ENCODE measurements at places on chromosomes 7 and 10. TPM values are rescaled to one million over a fixed set of nuclear protein-coding genes. Genes with fewer than 3 reads are reported as not detected.
A peak's percentile ranks its signal among the peaks of the same experiment; 100 is the strongest.

MRLN gene
- total RNA-seq: not detected

WDFY4 gene
- total RNA-seq: 102 TPM

CALML3 gene
- total RNA-seq: not detected

- no peak overlapping the region for H3K27ac ChIP-seq
- no peak for DNase-seq
- H3K36me3 ChIP-seq: no peaks in the 10 kb centered on the region
- H3K4me1 ChIP-seq: no peaks in the 10 kb centered on the region
These were observed 19.1 kb upstream of the SOSTDC1 start for GRCh38 chr7:16484453-16485158.

DNA sequence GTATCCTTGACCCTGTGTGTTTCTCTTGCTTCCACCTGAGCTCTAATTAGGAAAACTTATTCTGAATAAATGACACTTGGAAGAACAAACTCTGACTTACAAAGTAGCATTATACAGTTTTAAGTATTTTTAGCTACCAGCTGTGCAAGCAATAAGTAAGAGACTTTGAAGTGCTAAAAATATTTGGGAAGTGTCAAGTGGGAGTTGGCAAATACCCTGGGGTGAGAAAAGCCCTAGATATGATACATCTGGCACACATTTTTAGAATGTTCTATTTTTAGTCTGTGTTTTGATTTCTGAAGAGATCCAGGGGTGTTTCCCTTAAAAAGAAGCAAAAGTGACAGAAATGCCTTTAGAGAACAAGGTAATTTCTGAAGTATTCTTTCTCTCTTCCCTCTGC lies 132.7 kb upstream of the TEX47 start:
- H3K36me3 ChIP-seq: no peaks in the 10 kb centered on the region
- no peak for DNase-seq
- H3K27ac ChIP-seq: no peak overlapping the region

PHYHIPL gene
- 2.5 TPM for total RNA-seq

- no peaks in the 10 kb centered on the region for H3K27me3 ChIP-seq
- peaks cover 4% of the 10 kb centered on the region for H3K4me1 ChIP-seq
- no peak overlapping the region for H3K27ac ChIP-seq
- DNase-seq: no peak
- no peak overlapping the region for H3K4me3 ChIP-seq
These were observed 58.1 kb upstream of the HABP2 start for GRCh38 chr10:113494761-113495160.

DNA sequence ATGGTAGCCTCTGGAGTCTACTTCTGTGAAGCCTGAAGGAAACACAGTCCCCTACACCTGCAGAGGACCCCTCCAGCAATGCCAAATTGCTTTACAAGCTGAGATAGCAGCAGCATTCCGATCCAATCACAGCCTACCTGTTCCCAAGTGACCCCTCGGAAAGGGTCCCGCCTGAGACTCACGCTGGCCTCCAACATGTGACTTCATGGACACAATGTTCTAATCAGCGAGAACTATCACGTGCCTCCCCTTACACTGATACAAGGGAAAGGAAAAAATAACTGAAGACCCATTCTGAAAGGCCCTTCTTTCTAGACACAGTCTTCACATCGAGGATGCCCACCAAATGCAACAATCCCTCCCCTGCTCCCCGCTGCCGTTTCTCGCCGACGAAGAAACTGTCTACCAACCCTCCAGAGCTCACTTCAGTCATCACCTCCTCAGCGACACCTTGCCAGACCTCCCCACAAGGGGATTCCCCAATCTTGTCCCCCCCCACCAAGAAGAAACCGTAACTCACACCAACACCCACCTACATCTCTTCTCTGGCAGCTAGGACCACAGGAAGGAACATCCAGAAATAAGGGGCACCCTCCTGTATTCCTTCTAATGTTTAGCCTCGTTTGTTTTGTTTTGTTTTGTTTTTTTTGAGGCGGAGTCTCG lies 1.8 kb downstream of the SNX8 start:
- DNase-seq: no peak
- H3K4me3 ChIP-seq: no peak overlapping the region

GCK gene
- total RNA-seq: not detected

DNA sequence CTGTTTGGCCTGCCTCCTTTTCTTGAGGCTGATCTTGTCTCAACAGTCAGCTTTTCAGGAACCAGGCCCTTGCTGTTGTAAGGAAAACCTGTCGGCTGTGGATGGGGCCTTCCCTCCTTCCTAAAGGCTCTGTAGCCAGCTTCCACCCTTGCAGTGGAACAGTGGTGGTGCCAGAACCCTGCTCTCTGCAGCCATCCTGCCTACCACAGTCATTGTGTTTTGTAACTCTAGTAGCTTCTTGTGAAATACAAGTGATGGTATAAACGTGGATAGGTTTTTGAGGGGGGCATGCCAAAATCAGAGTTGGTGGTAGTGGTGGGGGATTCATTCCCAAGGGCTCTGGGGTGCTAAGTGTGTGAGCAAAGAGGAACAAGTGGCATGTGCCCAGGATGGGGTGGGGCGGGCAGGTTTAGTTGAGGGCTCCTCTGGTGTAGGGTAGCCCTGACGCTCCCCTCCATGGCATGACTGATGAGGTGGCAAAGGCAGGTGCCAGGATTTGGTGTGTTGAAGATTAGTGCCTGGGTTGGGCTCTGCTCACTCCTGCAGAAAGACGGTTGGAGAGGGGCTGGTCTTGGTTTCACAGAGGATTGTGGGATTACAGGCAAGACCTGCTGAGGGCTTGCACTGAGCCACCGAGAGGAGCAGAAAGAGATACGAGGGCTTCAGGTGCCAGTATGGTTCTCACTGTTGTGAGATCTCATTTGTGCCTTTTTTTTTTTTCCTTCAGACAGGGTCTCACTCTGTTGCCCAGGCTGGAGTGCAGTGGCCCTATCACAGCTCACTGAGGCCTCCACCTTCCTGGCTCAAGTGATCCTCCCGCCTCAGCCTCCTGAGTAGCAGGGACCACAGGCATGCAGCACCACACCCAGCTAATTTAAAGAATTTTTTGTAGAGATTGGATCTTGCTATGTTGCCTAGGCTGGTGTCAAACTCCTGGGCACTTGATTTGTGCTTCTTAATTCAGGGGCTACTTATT lies 7.4 kb downstream of the TSPAN14 start:
- H3K4me3 ChIP-seq: no peak overlapping the region
- H3K36me3 ChIP-seq: no peaks in the 10 kb centered on the region
- peaks cover 21% of the 10 kb centered on the region for H3K4me1 ChIP-seq
- peak overlapping the region; percentile 52 for H3K27ac ChIP-seq
- H3K27me3 ChIP-seq: no peaks in the 10 kb centered on the region

DNA sequence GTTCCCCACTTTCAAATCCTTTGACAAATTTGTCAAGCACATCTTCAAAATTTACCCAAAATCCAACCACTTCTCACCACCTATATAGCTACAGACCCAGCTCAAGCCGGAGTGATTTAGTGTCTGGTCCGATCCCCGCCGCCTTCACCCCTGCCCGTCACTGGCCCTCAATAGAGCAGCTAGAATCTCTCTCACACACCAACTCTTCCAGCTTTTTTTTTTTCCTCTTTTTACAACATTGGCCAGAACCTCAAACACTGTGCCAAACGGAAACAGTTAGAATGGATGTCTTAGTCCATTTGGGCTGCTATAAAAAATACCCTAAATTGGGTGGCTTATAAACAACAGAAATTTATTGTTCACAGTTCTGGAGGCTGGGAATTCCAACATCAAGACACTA lies 41.1 kb upstream of the TMEM72 start:
- no peak overlapping the region for H3K27ac ChIP-seq
- H3K4me1 ChIP-seq: no peaks in the 10 kb centered on the region
- no peak overlapping the region for H3K4me3 ChIP-seq
- no peaks in the 10 kb centered on the region for H3K27me3 ChIP-seq
- no peak for DNase-seq
- no peaks in the 10 kb centered on the region for H3K36me3 ChIP-seq

- no peak overlapping the region for H3K4me3 ChIP-seq
- H3K36me3 ChIP-seq: no peaks in the 10 kb centered on the region
- no peak for DNase-seq
- no peak overlapping the region for H3K27ac ChIP-seq
- no peaks in the 10 kb centered on the region for H3K27me3 ChIP-seq
- no peaks in the 10 kb centered on the region for H3K4me1 ChIP-seq
These were observed 127.9 kb upstream of the STK17A start for GRCh38 chr7:43454936-43455518.

GRCh38 chr7:121872831-121873288 lies at the start of gene PTPRZ1:
Gene PTPRZ1, plus strand, starts transcription at chr7:121873161. Its CDS starts 339 bp downstream, at chr7:121873500.
- no peak for DNase-seq
- no peaks in the 10 kb centered on the region for H3K27me3 ChIP-seq
- no peak within 1 kb of the TSS for H3K27ac ChIP-seq

EMX2 gene
- total RNA-seq: not detected

- no peaks in the 10 kb centered on the region for H3K36me3 ChIP-seq
- no peaks in the 10 kb centered on the region for H3K4me1 ChIP-seq
- no peak overlapping the region for H3K4me3 ChIP-seq
- no peaks in the 10 kb centered on the region for H3K27me3 ChIP-seq
These were observed 26.1 kb downstream of the INPP5A start for GRCh38 chr10:132563485-132564248.

- H3K4me3 ChIP-seq: no peak overlapping the region
- H3K36me3 ChIP-seq: no peaks in the 10 kb centered on the region
- peaks cover 20% of the 10 kb centered on the region for H3K4me1 ChIP-seq
- H3K27ac ChIP-seq: no peak overlapping the region
These were observed 20.6 kb downstream of the DNAJB6 start for GRCh38 chr7:157357129-157358040.

ARHGAP22 gene
- 8.3 TPM for total RNA-seq

GRCh38 chr7:116224492-116225098 lies 14.3 kb downstream of the TES start:
- no peak overlapping the region for H3K4me3 ChIP-seq
- no peaks in the 10 kb centered on the region for H3K4me1 ChIP-seq
- H3K27ac ChIP-seq: no peak overlapping the region
- no peaks in the 10 kb centered on the region for H3K27me3 ChIP-seq
- no peaks in the 10 kb centered on the region for H3K36me3 ChIP-seq

- no peak overlapping the region for H3K27ac ChIP-seq
- DNase-seq: no peak
- H3K27me3 ChIP-seq: no peaks in the 10 kb centered on the region
These were observed 46.8 kb downstream of the IPMK start for GRCh38 chr10:58220769-58221451.

DNA sequence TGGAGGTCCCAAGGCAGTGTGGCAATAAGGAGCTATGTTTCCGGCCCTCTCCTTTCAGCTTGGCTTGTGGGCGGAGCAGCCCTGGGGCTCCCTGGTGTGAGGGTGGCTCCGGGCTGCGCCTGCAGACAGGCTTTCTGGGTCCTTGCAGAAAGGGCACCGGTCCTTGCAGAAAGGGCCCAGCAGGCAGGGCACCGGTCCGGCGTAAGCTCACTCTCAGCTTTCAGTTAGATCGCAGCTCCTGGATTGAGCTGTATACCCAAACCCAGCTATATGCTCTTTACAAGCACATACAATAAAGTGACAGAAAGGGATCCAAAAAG lies 293.8 kb upstream of the SHH start:
- no peak for DNase-seq
- no peaks in the 10 kb centered on the region for H3K4me1 ChIP-seq
- H3K27ac ChIP-seq: no peak overlapping the region
- H3K27me3 ChIP-seq: no peaks in the 10 kb centered on the region
- no peaks in the 10 kb centered on the region for H3K36me3 ChIP-seq

GRCh38 chr7:158976849-158977593 lies 120.7 kb downstream of the DYNC2I1 start:
- H3K27ac ChIP-seq: peak overlapping the region; percentile 15
- H3K27me3 ChIP-seq: no peaks in the 10 kb centered on the region
- DNase-seq: peak; percentile 90
- H3K36me3 ChIP-seq: no peaks in the 10 kb centered on the region
- H3K4me3 ChIP-seq: peak overlapping the region; percentile 51
- peaks cover 6% of the 10 kb centered on the region for H3K4me1 ChIP-seq

GRCh38 chr10:6409971-6410643 lies 170.0 kb downstream of the PRKCQ start:
- H3K36me3 ChIP-seq: no peaks in the 10 kb centered on the region
- H3K27ac ChIP-seq: peak overlapping the region; percentile 56
- DNase-seq: no peak
- H3K27me3 ChIP-seq: no peaks in the 10 kb centered on the region
- H3K4me1 ChIP-seq: no peaks in the 10 kb centered on the region

- no peak for DNase-seq
- H3K4me1 ChIP-seq: no peaks in the 10 kb centered on the region
- H3K27ac ChIP-seq: no peak overlapping the region
These were observed 68.6 kb downstream of the MMRN2 start for GRCh38 chr10:86888585-86889381.

ACTA2 gene
- total RNA-seq: 168 TPM

SEMA4G gene
- total RNA-seq: 175 TPM

PRKG1 gene
- 60.2 TPM for total RNA-seq

DNA sequence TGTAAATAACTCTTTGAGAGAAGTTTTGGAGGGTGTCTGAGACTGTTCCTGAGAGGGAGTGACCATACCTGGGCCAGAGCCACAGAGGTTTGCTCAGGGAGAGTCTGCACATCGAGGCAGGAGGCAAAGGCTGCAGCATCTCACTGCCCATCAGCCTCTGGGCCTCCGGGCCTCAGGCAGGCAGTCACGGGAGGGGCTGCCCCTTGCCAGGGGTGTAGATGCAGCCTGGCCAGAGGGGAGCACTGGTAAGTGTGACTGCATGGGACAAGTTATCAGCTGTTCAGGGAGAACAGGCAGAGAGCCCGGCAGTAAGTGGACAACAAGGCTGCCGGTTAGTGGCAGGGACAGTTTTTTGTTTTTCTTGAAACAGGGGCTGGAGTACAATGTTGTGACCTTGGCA lies 55.9 kb downstream of the ZNF467 start:
- no peaks in the 10 kb centered on the region for H3K27me3 ChIP-seq
- no peak overlapping the region for H3K4me3 ChIP-seq
- no peaks in the 10 kb centered on the region for H3K4me1 ChIP-seq
- H3K27ac ChIP-seq: no peak overlapping the region
- no peaks in the 10 kb centered on the region for H3K36me3 ChIP-seq

SRPK2 gene
- total RNA-seq: 33.0 TPM

DNA sequence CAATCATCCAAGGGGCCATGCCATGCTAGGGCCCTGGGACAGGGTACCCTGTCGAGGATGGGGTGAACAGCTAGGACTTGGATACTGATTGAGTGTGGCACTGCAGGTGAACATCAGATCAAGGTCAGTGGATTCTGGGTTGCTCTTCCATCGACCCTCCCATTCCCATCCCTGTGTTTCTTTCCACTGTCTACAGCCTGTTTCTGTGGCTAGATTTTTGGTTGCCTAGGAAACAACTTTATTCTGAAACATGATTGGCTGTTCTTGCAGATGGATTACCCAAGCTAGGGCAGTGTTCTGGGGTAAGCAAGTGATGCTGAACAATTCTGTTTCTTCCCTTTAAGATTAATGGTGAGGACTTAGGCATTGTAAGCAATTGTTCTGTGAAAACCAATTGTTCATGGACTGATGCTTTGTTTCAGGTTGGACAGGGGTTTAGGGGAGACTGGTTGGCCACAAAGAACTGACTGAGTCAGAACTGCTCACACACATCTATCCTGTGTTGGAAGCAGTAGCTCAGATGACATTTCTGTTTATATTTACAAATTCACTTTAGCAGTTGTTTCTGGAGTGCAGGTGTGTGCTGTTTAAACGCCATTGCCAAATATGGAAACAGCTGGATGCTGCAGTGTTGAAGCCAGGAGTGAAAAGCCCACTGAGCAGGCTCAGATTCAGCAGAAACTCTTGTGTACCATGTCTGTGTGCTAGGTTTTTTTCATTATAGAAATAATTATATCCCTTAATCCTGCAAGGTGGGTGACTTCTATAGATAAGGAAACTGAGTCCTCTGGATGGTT lies 102.3 kb upstream of the BTBD16 start:
- no peak overlapping the region for H3K4me3 ChIP-seq
- no peaks in the 10 kb centered on the region for H3K4me1 ChIP-seq
- no peak for DNase-seq
- H3K27ac ChIP-seq: no peak overlapping the region
- H3K27me3 ChIP-seq: no peaks in the 10 kb centered on the region
- H3K36me3 ChIP-seq: no peaks in the 10 kb centered on the region
